Small intestine (tissue), 16 donors: ENCODE measurements at places on chromosomes 5 and 9. TPM values are rescaled to one million over a fixed set of nuclear protein-coding genes. Genes with fewer than 3 reads are reported as not detected.
A peak's percentile ranks its signal among the peaks of the same experiment; 100 is the strongest.

SPAAR gene
- polyA plus RNA-seq: 0.81 TPM

- peaks cover 6% of the 10 kb centered on the region for H3K4me1 ChIP-seq
- no peaks in the 10 kb centered on the region for H3K27me3 ChIP-seq
- H3K27ac ChIP-seq: no peak overlapping the region
- no peaks in the 10 kb centered on the region for H3K36me3 ChIP-seq
- DNase-seq: peak; percentile 88
These were observed 129.0 kb downstream of the PIK3R1 start for GRCh38 chr5:68344447-68345111.

DNA sequence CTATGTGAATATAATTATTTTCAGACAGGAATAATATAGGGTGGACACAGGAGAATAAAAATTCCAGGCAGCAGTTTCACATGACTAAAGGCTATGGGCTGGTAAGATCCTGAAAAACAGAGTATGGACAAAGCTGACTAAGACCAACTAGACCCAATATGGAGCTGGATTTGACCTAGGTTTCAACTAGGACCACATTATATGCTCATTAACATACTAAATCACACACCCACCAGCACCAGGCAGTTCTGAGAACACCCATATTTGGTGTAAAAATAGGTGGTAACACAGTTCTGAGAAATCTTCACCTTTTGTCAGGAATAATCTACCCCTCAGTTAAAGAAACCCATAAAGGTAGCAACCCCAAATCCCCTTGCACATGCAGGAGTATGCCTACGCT lies 64.7 kb downstream of the MAPKAP1 start:
- DNase-seq: no peak
- no peaks in the 10 kb centered on the region for H3K27me3 ChIP-seq
- no peaks in the 10 kb centered on the region for H3K4me1 ChIP-seq
- H3K36me3 ChIP-seq: peaks cover 3% of the 10 kb centered on the region

C8G gene
- 81.4 TPM for polyA plus RNA-seq

DNA sequence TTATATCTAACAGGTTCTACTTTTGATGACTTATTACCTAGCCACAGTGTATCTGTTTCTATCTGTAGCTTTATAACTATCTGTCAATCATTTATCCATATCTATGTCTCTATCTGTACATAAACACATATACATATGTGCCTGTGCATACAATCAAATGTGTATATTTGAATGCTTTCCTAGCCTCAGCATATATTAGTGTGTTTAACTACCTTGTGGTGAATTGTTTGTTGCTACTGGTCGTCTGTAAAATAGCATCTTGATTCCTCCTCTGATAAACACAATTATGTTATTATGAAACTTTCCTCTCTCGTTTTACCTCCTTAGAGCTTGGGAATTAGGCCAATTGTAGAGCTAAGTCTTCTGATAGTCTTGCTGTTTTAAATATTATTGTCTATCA lies 44.4 kb downstream of the PARP8 start:
- H3K27ac ChIP-seq: peak overlapping the region; percentile 76
- no peak for DNase-seq
- H3K4me1 ChIP-seq: no peaks in the 10 kb centered on the region
- no peak overlapping the region for H3K4me3 ChIP-seq
- H3K27me3 ChIP-seq: no peaks in the 10 kb centered on the region

DNA sequence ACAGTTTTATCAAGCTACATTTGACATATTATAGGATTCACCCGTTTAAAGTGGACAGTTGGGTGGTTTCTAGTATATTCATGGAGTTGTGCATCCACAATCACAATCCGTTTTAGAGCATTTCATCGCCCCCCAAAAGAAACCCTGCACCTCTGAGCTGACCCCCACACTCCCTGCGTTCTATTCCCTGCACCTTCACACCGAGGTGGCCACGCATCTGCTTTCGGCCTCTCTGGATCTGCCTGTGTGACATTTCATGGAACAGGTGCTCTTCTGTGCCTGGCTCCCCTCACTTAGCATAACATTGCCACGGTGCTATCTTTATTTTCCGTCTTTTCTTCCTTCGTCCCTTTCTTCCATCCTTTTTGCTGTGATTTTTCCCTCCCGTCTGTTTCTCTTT lies 32.7 kb downstream of the HRH2 start:
- H3K4me3 ChIP-seq: no peak overlapping the region
- H3K27ac ChIP-seq: no peak overlapping the region
- no peak for DNase-seq
- H3K36me3 ChIP-seq: no peaks in the 10 kb centered on the region
- peaks cover 11% of the 10 kb centered on the region for H3K4me1 ChIP-seq
- no peaks in the 10 kb centered on the region for H3K27me3 ChIP-seq
